ENCODE measurements at places on chromosomes 1 and 21.

GRCh38 chr1:206693592-206693991 lies 8.9 kb downstream of the MAPKAPK2 start:
- DNase-seq, result no peak

DNA sequence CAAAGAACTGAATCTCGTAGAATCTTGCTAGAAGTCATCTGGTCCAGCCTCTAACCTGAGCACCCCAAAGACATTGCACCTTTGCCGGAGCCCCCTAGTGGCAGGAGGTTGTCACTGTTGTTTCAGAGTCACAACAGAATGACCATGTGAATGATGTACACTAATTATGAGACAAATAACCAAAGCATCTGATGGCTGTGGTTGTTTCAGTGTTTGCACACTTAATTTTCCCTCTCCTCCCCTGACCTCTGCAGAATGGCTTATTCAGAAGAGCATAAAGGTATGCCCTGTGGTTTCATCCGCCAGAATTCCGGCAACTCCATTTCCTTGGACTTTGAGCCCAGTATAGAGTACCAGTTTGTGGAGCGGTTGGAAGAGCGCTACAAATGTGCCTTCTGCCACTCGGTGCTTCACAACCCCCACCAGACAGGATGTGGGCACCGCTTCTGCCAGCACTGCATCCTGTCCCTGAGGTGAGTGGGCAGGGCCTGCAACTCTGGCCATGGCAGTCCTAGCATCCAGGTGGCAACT lies 26.4 kb downstream of the TRAF5 start:
- DNase-seq, result no peak

GRCh38 chr21:17351766-17352165 lies 161.1 kb upstream of the CXADR start:
- no peak for DNase-seq

DNA sequence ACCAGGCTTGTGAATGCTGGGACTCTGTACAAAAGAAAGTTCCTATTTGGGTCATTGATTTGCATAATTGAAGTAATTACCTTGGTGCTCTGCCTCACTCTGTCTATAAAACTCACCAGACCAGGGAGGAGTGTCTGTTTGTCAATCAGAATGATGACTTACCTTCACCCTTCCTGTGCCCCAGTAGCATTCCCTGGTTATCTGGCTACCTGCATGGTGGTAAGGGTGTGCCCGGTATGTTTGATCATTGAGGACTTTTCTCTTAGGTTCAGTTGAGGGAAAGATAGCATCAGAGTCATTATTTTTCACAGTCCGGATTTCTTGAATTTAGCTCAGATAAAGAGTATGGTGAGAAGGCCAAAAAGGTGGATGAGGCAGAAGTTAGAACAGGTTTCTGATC lies 190.0 kb downstream of the BRINP2 start:
- DNase-seq, result no peak

GRCh38 chr1:209810783-209811182 lies 4.8 kb upstream of the IRF6 start:
- DNase-seq, result no peak

- DNase-seq, result no peak
Measured at GRCh38 chr1:223202376-223203033, 59.5 kb upstream of the TLR5 start.

GRCh38 chr1:96515430-96515829 lies 206.2 kb upstream of the PTBP2 start:
- DNase-seq, result no peak

GRCh38 chr1:72230746-72231145 lies 51.6 kb downstream of the NEGR1 start:
- no peak for DNase-seq
